NCI-H1436 (cell line): ENCODE measurements at places on chromosomes 5 and 9.

- DNase-seq: no peak
These were observed 34.4 kb upstream of the ELL2 start for GRCh38 chr5:95995962-95996489.

DNA sequence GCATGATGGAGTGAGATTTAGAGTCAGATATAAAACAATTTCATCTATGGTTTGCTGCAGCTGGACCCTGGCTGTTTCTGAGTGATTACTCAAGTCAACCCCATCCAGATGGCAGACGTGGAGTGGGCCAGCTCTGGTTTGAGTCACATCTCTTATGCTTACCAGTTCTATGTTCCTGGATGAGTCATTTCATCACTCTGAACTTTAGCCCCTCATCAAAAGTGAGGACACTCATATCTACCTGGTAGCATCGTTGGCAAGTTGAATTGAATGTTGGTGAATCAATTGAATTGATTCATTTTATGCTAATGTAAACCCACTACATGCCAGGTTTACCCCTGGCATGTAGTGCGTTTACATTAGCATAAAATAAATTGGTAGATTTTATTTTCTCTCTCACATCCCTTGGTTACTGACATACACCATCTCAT lies 176.4 kb downstream of the FGF18 start:
- no peak for DNase-seq

DNA sequence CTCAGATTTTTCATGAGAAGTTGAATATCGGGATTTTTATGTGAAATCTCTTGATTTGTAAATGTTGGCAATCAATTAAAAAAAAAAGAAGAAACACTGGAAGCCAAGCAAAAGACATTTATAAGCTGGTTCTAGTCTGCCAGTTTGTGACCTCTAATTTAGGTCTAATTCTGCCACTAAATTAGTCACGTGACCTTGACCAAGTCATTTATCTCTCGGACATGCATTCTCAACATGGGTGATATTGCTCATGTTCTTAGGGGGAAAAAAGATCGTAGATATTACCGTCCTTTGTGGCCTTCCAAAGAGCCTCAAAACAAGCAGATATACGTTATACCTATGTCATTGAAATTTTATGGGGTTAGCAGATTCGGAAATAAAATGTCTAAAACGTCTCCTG lies 52.9 kb upstream of the PTPDC1 start:
- no peak for DNase-seq

- no peak for DNase-seq
These were observed 46.4 kb upstream of the KDM4C start for GRCh38 chr9:6711403-6711802.

DNA sequence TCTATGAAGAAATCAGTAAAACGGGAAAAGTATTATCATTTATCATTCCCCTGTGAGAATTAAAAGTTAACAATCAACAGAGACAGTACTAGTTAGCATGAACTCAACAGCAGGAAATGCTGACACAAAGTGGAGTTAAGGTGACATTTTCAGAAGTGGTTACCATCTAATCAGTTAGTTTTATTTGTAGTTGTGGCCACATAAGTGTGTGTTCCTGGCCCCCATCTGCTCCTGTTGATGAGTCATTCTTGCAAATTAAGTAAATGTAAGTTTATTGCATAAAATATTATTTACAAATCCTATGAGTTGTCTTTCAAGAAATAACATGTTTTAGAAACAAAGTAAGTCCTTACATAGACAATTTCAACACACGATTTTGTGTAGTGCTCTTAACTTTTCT lies 8.9 kb upstream of the BNC2 start:
- DNase-seq: no peak

- DNase-seq: no peak
These were observed 42.7 kb downstream of the CAMK2A start for GRCh38 chr5:150246835-150247234.

GRCh38 chr9:2771661-2772060 lies 54.4 kb downstream of the KCNV2 start:
- DNase-seq: no peak

GRCh38 chr5:156695774-156696173 lies 154.3 kb upstream of the PPP1R2B start:
- no peak for DNase-seq

GRCh38 chr9:26561928-26562327 lies 330.7 kb downstream of the CAAP1 start:
- DNase-seq: no peak

DNA sequence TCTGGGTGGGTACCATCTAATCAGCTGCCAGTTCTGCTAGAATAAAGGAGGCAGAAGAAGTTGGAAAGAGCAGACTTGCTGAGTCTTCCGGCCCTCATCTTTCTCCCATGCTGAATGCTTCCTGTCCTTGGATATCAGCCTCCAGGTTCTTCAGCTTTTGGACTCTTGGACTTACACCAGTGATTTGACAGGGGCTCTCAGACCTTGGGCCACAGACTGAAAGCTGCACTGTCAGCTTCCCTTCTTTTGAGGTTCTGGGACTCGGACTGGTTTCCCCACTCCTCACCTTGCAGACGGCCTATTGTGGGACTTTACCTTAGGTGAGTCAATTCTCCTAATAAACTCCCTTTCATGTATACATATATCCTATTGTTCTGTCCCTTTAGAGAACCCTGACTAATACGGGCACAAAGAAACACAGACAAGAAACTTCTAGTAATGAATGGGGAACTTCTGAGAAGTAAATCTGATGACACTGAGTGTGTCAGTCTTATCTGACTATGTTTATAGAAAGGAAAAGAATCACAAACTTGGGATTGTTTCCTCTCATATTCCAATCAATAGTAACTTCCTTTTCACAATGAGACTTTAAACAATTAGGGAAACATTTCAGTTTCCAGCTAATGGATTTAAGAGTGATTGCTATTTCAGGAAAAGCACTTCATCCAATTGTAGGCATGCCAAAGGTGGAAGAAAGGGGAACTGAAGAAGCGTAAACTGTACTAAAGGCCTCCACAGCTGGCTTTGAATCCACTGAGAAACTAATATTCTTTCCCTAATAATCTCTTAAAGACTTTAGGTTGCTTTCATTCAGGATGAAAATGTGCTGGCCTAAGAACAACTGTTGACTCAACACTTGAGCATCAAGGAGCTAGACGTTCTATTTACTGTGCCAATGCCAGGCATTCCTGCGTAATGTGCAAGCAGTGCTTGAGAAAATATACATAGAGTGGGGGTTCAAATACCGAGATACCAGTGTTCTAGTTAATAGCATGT lies 127.9 kb upstream of the PTGER4 start:
- DNase-seq: no peak

GRCh38 chr9:88084357-88085183 lies 53.7 kb downstream of the SPATA31C2 start:
- DNase-seq: no peak

DNA sequence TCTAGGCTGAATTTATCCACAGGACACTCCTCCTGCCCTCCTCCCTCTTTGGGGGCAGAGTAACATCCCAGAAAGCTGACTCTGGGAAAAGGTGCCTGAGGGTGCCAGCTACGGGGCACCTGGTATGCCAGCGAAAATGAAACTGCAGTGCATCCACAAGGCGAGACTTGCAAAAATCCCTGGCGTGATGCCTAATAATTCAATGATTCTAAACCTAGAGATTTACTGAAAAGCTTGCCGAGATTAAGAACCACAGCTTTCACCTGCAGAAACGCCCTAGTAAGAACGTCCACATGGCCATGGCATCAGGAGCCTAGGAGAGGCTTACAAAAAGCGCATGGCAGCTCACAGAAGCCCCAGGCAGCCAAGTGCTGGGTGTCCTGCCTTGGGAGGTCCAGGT lies 20.9 kb downstream of the CCNJL start:
- DNase-seq: no peak

DNA sequence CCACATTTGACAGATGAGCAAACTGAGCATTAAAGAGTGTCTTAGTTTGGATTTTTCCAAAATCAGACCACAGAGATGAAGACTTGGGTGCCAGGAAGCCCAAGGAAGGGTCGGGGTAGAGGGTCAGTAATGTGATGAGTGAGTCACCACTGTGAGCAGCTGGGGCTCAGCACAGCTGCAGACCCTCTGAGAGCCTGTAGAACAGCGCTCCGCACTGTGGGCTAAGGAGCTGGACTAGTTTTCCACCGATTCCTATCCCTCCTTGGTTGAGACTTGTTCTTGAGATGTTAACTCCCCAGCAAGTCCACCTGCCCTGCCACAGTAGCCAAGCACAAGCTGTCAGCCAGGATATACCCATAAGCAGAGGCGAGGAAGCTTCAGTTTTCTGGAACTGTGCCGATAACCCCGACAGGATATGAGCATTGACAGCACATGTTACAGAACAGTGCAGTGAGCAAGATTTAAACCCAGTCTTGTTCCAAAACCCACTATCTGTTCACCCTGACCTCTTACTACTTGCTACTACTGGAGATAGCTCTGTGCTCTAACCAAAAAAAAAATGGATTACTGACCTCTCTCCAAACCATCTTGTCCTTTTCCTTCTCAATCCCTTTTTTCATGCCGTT lies 31.8 kb downstream of the EGFLAM start:
- DNase-seq: no peak

- no peak for DNase-seq
These were observed 22.6 kb downstream of the PTPN3 start for GRCh38 chr9:109475526-109475925.

GRCh38 chr9:105385381-105385985 lies 62.4 kb upstream of the FSD1L start:
- DNase-seq: no peak

DNA sequence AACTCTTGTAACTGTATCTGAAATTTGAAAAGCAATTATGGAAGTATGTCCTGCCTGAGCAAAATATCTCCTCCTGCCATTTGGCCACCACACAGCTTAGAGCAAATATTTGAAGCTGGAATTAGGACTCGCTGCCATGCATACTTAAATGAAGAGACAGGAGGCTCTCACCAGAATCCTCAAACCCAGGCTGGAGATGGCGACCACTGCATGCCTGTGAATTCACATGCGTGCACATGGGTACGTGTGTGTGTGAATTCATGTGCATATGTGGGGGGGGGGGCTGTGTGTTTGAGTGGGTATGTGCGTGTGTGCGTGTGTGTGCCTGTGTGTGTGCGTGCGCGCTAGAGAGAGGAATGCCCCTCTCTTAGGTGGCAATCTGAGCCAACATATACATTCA lies 84.1 kb upstream of the IRX1 start:
- no peak for DNase-seq

DNA sequence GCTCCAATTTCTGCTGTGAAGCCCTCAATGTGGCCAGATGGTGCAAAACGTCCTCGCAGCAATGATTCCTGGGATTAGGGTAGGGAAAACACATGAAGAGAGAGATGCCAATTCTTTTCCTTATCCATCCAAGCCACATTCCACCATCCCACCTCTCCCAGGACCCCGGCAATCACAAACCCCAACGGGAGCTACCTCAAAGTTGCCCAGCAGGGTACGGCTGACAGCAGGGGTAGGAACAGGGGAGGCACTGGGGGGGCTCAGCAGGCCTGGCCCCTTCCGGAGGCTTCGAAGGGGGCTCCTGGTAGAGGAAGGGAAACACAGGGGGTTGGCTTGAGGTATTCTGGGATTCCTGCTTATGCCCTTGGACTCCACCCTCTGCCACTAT lies 3.4 kb upstream of the STOML2 start:
- no peak for DNase-seq

DNA sequence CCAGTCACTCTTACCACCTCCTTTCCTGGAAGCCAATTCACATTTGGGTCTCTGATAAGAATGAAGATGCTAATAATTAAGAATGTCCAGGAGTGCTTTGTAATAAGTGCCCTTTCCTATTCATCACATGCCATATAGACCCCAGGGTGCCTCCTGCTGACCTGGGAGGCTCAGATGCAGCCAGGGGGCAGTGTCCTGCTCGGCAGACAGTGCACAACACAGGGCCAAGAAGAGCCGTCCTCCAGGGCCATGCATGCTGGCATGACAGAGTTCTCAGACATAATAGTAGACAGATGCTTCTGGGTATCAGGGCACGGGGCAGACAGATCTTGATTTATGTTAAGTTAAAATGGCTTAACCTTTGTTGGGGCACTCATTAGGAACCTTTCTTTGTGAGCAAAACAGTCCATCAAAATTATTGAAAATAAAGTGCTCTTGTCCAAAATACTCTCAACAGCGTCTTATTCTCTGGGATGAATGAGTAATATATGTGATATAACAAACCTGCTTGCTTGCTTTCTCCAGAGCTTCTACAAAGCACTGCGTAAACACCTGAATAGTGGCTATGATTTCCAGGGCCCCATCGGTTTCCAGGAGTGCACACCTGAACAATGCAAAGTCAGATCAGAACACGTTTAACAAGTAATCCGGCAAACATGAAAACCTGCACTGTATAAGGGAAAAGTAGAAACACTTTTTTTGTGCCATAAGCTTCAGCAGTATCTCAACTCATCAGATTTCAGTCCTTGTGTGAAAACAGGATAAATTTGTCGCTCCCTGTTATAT lies 192.7 kb downstream of the FANCC start:
- no peak for DNase-seq

DNA sequence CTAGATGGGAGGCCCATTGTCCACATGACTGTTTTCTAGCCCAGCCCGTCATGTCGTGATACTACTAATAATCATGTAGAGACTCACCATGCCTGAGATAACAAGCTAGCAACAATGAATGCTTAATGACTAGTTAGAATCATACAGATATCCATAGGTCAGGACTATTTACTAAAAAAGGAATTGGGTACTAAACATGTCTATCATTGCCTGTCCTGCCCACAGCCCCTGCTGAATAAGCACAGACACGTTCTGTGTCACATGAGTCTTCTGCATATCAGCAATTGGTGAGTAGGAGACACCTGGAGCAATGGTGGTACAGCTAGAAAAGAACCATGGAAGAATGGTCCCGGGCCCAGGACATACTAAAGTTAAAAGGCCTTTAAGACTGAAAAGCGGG lies 18.0 kb downstream of the FRRS1L start:
- DNase-seq: no peak

DNA sequence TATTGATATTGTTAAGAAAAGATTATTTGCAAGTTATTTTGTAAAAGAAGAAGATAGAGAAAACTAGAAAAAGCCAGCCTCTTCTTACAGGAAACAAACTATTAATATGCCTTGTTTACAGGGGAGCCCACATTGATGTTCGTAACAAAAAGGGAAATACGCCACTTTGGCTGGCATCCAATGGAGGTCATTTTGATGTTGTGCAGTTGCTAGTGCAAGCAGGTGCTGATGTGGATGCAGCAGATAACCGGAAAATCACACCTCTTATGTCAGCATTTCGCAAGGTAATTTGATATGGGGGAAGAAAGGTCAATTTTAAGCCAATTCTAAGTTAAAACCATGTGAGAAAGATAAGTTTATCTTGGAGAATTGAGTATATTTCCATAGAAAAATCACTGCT lies 37.6 kb upstream of the EIF4EBP3 start:
- DNase-seq: peak; percentile 0

DNA sequence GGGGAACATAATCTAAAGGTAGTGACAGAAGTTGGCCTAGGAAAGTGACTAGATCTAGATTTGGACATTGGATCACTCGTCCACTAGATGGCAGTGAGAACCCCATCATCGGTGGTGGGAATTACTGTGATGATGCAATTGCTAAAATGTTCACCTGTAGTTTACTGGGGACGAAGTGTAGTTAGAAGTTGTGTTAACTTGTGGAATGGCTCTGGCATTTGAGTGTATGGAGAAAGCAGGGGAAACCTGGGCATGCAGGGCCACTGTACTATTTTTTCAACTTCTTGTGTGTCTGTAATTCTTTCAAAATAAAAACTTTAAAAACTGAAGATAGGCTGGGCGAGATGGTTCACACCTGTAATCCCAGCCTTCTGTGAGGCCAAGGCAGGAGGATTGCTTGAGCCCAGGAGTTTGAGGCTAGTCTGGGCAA lies 75.5 kb downstream of the PHAX start:
- peak; percentile 57 for DNase-seq
